ENCODE measurements at places on chromosomes 11 and 22. TPM values are rescaled to one million over a fixed set of nuclear protein-coding genes. Genes with fewer than 3 reads are reported as not detected.
A peak's percentile ranks its signal among the peaks of the same experiment; 100 is the strongest.

DNA sequence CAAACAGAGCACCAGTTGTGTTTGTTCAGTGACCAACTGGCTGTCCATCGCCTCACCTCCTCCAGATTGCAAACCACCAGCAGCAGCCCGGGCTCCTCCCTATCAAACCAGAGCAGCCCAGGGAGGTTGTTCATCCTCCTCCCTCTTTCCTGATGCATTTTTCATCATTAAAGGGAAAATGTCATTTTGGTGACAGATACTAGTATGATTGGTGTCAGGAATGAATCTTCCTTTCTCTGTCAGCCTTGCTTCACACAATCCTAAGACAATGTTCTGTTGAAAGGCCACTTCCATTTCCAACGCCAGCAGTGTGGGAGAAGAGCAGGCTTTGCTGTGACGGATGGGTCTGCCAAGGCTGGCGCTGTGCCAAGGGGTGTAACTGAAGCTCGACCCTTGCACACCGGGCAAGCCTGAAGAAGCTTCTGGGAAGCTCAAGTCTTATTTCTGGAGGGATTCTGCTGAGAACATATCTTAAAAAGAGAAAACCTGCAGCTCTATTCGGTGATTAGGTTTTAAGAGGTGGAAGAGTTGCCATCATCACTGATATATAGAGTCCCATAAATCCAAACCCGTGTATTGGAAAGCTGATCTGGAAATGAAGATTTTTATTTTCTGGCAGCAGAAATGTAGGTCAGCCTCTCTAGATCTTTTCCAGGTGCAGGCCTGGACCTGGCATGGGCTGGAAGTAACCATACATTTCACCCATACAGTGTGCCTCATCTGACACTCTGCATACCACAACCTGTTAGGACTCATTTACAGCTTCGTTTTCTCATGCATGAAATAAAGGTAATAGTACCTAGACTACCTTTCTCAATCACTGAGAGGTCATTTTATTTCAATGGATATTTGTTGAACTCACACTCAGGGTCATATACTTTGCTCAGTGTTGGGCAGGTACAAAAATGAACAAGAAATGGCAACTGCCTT lies 524.5 kb downstream of the NTM start:
- H3K27ac ChIP-seq, result no peak overlapping the region
- no peak for DNase-seq
- H3K27me3 ChIP-seq, result no peaks in the 10 kb centered on the region
- H3K4me3 ChIP-seq, result no peak overlapping the region
- peaks cover 11% of the 10 kb centered on the region for H3K4me1 ChIP-seq
- H3K36me3 ChIP-seq, result no peaks in the 10 kb centered on the region

Gene ZNF280A
- polyA plus RNA-seq, result not detected

Gene ENTHD1
- not detected for polyA plus RNA-seq

DNA sequence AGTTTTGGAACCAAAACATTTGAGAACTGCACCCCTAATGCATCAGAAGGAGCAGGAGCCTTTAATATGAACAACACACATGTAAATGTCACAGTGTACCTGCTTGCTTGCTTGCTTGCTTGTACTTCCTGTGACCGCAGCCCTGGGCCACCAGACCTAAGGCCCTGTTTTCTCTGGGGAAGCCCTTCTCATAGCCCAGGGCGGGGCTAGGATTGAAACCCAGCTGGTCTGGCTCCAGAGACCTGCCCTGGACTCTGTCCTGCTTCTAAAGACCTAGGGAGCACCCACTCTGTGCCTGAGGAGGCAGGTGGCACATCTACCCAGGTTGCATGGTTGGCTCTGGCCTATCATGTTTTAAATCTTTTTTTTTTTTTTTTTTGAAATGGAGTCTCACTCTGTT lies 7.6 kb upstream of the MCM5 start:
- no peak for DNase-seq
- H3K4me3 ChIP-seq, result no peak overlapping the region
- no peaks in the 10 kb centered on the region for H3K4me1 ChIP-seq
- no peaks in the 10 kb centered on the region for H3K27me3 ChIP-seq
- peaks cover 5% of the 10 kb centered on the region for H3K36me3 ChIP-seq

GRCh38 chr11:47007579-47007978 lies 71.0 kb downstream of the CSTPP1 start:
- H3K27ac ChIP-seq, result peak overlapping the region; percentile 84
- no peak overlapping the region for H3K4me3 ChIP-seq
- H3K4me1 ChIP-seq, result no peaks in the 10 kb centered on the region
- no peaks in the 10 kb centered on the region for H3K36me3 ChIP-seq

DNA sequence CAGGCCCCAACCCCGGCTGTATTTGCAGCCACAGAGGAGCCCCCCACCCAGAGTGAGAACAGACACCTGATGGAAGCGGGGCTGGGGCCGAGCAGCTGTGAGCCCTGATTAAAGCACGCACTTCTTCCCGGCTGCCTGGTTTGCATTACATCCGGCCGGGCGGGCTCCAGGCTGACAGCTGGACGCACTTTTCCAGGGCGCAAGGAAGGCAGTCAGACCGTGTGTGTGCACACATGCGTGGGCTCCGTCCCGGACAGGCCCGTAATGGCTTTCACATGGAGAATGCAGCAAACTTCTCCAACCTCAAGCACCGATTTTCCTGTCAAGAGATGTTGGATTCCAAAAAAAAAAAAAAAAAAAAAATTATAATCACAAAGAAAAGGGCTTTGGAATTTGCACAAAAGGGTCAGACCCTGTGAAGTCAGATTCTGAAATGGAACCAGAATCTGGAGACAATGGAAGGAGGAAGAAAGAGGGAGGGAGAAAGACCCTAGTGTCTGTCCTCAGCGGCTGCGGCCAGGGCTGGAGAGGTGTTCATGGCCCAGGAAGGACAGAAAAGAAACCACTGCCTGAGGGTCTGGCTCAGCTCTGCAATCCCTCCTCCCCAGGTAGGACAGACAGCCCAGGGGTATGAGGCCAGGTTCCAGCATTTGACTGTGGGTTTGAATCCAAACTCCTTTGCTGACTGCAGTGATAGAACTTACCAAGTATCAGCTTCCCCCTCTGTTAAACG lies 365.5 kb downstream of the MN1 start:
- no peaks in the 10 kb centered on the region for H3K36me3 ChIP-seq
- no peak overlapping the region for H3K4me3 ChIP-seq
- H3K4me1 ChIP-seq, result peaks cover 14% of the 10 kb centered on the region
- peak; percentile 88 for DNase-seq
- H3K27me3 ChIP-seq, result no peaks in the 10 kb centered on the region
- peak overlapping the region; percentile 50 for H3K27ac ChIP-seq

DNA sequence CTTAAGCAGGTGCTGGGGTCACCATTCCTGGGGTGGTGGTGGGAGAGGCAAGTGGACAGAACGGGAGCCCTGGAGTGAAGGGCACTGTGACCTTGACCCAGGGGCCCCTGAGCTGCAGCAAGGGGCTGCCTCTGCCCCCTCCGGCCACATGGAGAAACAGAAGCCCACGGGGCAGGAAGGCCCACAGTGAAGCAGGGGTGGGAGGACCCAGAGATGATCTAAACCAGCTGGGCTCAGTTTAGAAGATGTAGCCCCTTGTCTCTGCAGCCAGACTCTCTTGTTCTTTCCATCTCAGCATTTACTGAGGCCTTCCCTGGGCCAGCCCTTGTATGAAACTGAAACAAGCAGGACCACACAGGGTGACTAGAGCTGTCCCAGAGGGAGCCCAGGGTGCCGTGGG lies 30.5 kb downstream of the WNT11 start:
- no peaks in the 10 kb centered on the region for H3K36me3 ChIP-seq
- no peak for DNase-seq
- H3K27me3 ChIP-seq, result no peaks in the 10 kb centered on the region
- no peak overlapping the region for H3K4me3 ChIP-seq
- H3K27ac ChIP-seq, result no peak overlapping the region

GRCh38 chr11:103980108-103980507 lies 56.3 kb upstream of the DDI1 start:
- no peaks in the 10 kb centered on the region for H3K4me1 ChIP-seq

GRCh38 chr11:33761471-33761870 lies 12.8 kb downstream of the FBXO3 start:
- H3K4me3 ChIP-seq, result no peak overlapping the region
- peaks cover 95% of the 10 kb centered on the region for H3K36me3 ChIP-seq
- DNase-seq, result no peak
- H3K27me3 ChIP-seq, result no peaks in the 10 kb centered on the region
- no peak overlapping the region for H3K27ac ChIP-seq

GRCh38 chr11:123054301-123055065 lies 7.5 kb downstream of the HSPA8 start:
- H3K4me3 ChIP-seq, result no peak overlapping the region
- DNase-seq, result no peak
- H3K36me3 ChIP-seq, result peaks cover 33% of the 10 kb centered on the region
- H3K27ac ChIP-seq, result peak overlapping the region; percentile 4
- H3K27me3 ChIP-seq, result no peaks in the 10 kb centered on the region

DNA sequence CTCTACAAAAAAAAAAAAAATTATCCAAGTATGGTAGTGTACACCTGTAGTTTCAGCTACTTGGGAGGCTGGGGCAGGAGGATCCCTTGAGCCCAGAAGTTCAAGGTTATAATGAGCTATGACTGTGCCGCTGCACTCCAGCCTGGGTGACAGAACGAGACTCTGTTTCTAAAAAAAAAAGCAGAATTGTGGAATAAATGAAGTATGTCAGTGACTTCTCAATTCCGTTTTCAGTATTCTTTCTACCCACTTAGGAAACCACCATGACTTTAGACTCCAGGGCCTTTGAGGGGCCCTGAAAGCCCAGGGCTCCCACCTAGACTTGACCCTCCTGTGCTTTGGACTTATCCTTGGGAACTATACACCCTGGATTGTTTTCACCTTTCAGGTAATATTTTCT lies 6.5 kb upstream of the NUP160 start:
- DNase-seq, result no peak
- H3K27ac ChIP-seq, result no peak overlapping the region
- peaks cover 15% of the 10 kb centered on the region for H3K4me1 ChIP-seq
- H3K4me3 ChIP-seq, result no peak overlapping the region

DNA sequence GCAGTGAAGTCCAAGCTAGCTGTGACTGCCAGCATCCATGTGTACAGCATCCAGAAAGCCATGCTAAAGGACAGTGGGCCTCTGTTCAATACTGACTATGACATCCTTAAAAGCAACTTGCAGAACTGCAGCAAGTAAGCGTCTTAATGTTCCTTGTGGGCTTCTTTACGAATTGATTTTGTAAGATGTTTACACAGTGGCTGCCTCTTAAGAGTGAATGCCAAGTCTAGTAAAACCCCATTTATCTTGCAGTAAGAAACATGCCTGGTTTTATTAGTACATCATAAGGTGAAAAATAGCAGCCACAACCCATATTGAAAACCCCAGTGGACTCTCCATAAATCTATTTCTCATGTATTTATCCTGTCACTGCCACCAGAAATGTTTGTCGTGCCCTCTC lies 20.5 kb downstream of the POLD3 start:
- H3K4me1 ChIP-seq, result peaks cover 66% of the 10 kb centered on the region
- no peak overlapping the region for H3K4me3 ChIP-seq
- H3K27ac ChIP-seq, result peak overlapping the region; percentile 86
- no peaks in the 10 kb centered on the region for H3K36me3 ChIP-seq
- no peaks in the 10 kb centered on the region for H3K27me3 ChIP-seq

DNA sequence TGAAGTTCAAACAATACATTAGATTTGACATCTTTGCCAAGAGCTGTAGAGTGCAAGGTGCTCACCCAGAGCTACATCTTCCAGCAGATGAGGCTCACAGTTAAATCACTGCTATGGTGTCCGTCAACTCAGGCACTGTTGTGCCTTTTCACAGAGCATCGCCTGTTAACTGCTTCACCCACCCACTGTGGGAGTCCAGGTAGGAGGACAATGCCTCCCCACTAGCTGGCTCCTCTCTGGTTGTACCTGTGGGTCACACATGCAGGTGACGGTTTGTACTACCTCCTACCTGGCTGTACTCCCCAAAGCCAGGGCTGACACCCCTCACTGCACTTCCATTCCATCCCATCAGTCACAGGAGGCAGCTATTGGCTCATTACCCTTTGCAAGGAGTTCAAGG lies 84.6 kb upstream of the TOP3B start:
- DNase-seq, result no peak
- no peaks in the 10 kb centered on the region for H3K4me1 ChIP-seq
- no peaks in the 10 kb centered on the region for H3K36me3 ChIP-seq
- no peaks in the 10 kb centered on the region for H3K27me3 ChIP-seq
- H3K27ac ChIP-seq, result no peak overlapping the region

Gene BACE1
- 1.8 TPM for polyA plus RNA-seq

- no peaks in the 10 kb centered on the region for H3K27me3 ChIP-seq
- no peak for DNase-seq
- H3K4me1 ChIP-seq, result peaks cover 19% of the 10 kb centered on the region
- no peak overlapping the region for H3K27ac ChIP-seq
These were observed 344.4 kb upstream of the CADM1 start for GRCh38 chr11:115848611-115849010.

Gene ANO1
- polyA plus RNA-seq, result 3.0 TPM

Gene HMOX1
- 35.5 TPM for polyA plus RNA-seq

Gene TYR
- polyA plus RNA-seq, result not detected

Gene PLCB3
- polyA plus RNA-seq, result 52.8 TPM

Gene RASGRP2
- 4.8 TPM for polyA plus RNA-seq

- no peak for DNase-seq
- no peak overlapping the region for H3K4me3 ChIP-seq
- H3K27me3 ChIP-seq, result no peaks in the 10 kb centered on the region
- no peak overlapping the region for H3K27ac ChIP-seq
- no peaks in the 10 kb centered on the region for H3K4me1 ChIP-seq
- H3K36me3 ChIP-seq, result no peaks in the 10 kb centered on the region
These were observed 148.8 kb downstream of the MPPED1 start for GRCh38 chr22:43560651-43561050.

DNA sequence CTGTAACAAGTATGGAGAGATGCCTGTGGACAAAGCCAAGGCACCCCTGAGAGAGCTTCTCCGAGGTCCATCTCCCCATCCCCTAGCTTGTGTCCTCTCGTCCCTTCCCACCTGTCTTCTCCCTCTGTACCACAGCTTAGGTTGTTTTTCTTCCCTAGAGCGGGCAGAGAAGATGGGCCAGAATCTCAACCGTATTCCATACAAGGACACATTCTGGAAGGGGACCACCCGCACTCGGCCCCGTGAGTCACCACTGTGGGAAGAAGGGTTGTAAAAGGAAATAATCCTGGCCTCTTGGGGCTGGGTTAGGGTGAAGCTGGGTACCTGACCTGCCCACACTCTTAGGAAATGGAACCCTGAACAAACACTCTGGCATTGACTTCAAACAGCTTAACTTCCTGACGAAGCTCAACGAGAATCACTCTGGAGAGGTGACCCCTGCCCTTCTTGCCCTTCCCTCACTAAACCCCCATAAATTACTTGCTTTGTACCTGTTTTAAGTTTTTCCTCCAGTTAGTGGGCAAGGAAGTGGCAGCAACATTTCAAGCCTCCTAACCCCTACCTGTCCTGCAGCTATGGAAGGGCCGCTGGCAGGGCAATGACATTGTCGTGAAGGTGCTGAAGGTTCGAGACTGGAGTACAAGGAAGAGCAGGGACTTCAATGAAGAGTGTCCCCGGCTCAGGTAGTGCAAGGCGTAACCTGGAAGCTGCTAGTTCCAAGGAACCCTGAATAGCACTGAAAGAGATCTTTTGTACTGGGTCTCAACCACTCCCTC lies 3.1 kb downstream of the TAF10 start:
- H3K27me3 ChIP-seq, result no peaks in the 10 kb centered on the region
- H3K4me3 ChIP-seq, result no peak overlapping the region
- peak; percentile 84 for DNase-seq
- peak overlapping the region; percentile 99 for H3K27ac ChIP-seq
- peaks cover 38% of the 10 kb centered on the region for H3K36me3 ChIP-seq
- H3K4me1 ChIP-seq, result no peaks in the 10 kb centered on the region

GRCh38 chr22:33921525-33922348 lies 1.5 kb upstream of the LARGE1 start:
- peak; percentile 86 for DNase-seq
- peak overlapping the region; percentile 89 for H3K27ac ChIP-seq
- H3K36me3 ChIP-seq, result no peaks in the 10 kb centered on the region
- H3K4me3 ChIP-seq, result peak overlapping the region; percentile 78
- peaks cover 38% of the 10 kb centered on the region for H3K4me1 ChIP-seq

Data from sigmoid colon (tissue), 7 donors.